ENCODE measurements at places on chromosomes 7 and 10.

GRCh38 chr7:2680792-2681490 lies 7.1 kb upstream of the AMZ1 start:
- no peak for DNase-seq

DNA sequence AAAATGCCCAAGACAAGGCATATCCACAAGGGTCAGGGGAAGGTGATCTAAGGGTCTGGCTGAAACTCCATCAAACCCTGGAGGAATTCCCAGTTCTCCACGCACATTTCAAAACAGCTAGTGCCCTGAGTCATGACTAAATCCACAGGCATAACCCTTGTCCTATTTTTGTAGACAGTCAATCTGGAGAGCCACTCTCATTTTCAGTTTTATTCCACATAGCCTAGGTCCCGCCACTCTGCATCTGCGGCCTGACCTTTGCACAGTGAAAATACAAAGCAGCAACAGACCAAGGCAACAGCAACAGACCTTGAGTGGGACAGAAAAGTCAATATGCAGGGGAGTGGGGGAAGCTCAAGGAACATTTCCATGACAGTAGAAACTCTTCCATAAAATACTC lies 201.4 kb upstream of the NPVF start:
- DNase-seq = no peak

DNA sequence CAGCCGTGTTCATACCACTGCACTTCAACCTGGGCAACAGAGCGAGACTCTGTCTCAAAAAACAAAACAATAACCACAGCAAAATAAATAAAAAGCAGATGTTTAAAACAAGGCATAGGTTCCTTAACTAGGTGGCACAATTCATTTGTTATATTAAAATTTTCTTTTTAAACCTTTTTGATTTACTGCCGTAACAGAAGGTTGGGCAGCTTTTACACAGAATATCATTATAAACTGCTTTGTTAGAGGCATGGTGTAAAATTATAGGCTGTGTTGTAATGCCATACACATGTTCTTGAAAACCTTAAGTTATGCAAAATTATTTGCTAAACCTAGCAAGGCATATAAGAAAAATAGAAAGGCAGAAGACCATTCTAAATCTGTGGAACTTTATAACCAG lies 84.4 kb downstream of the MKLN1 start:
- DNase-seq = no peak

- DNase-seq = no peak
These were observed 26.2 kb downstream of the CCDC6 start for GRCh38 chr10:59880019-59880717.
